Activated CD4-positive, alpha-beta T cell treated with anti-CD3 and anti-CD28 coated beads, Interleukin-2, amount 50 U/mL, for 24 hours (primary cell): ENCODE measurements at places on chromosomes 2 and 18.

- DNase-seq, result no peak
These were observed 135.6 kb upstream of the LGALSL start for GRCh38 chr2:64318476-64318748.

- DNase-seq, result no peak
These were observed 29.9 kb upstream of the BMPR2 start for GRCh38 chr2:202346180-202346579.

- DNase-seq, result no peak
These were observed 27.2 kb downstream of the XPO1 start for GRCh38 chr2:61510674-61511671.

DNA sequence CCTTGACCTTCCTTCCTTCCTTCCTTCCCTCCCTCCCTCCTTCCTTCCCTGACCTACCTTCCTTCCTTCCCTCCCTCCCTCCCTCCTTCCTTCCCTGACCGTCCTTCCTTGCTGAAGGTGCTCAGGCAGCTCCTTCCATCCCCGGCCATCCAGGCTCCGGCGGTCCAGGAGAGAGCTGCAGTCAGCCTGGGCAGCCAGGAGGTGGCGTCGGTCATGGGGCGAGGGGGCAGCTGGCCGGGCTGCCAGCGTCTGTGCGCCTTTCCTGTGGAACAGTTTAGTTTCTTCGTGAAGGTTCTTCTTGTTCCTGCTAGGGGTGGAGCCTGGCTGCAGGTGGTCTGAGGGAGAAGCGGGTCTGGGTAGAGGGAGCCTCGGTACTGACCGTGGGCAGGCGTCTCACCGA lies 15.7 kb downstream of the GPR35 start:
- no peak for DNase-seq

DNA sequence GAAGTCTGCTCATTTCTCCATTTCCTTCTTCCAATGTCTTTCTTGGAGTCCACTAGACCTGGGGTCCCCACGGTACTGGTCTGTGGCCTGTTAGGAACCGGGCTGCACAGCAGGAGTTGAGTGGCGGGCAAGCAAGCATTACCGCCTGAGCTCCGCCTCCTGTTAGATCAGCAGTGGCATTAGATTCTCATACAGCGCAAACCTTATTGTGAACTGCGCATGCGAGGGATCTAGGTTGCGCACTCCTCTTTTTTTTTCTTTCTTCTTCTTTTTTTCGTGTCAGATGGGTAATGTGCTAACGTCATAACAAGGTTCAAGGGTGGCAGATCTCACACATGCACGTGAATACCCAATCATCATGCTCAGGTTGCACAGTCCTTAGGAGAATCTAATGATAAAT lies 53.1 kb upstream of the DLX2 start:
- no peak for DNase-seq

GRCh38 chr2:1766851-1767811 lies 22.8 kb upstream of the PXDN start:
- DNase-seq, result no peak

GRCh38 chr2:44959855-44960254 lies 18.4 kb downstream of the SIX3 start:
- DNase-seq, result no peak

GRCh38 chr2:100955226-100955625 lies 46.9 kb upstream of the RPL31 start:
- DNase-seq, result no peak
